Mesendoderm (in vitro differentiated cells): ENCODE measurements at places on chromosomes 5 and 9.
A peak's percentile ranks its signal among the peaks of the same experiment; 100 is the strongest.

- no peak for DNase-seq
Observed at GRCh38 chr5:34487159-34487879, 168.8 kb upstream of the RAI14 start.

- DNase-seq: no peak
Observed at GRCh38 chr9:130944510-130945058, 5.5 kb upstream of the FIBCD1 start.

DNA sequence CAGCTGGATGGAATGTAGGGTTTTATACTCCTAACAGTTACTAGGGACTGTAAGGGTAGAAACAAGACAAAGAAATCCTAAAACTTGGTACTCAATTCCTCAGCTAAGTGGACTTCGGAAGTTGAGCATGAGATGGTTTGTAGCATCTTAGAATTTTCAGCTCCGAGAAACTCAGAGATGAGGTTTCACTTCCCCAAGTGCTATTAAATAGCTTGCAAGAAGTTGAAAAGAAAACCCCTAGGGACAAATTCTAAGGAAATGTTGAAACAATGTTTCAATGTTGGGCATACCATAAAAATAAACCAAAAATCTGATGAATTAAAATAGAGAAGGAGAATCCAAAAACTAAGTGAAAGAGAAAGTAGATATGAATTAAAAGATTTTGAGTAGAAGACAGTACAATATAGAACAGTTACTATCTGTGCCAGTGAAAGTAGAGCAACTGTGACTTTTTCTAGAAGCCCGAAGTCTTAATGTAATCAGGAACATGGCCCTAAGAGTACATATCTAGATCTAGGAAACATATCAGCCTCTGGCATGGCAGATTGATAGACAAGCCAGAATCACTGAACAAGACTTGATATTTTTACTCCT, 308.6 kb upstream of the RGMB start:
- DNase-seq: no peak

GRCh38 chr5:136506131-136506530, 140.8 kb upstream of the TRPC7 start:
- DNase-seq: peak; percentile 52

DNA sequence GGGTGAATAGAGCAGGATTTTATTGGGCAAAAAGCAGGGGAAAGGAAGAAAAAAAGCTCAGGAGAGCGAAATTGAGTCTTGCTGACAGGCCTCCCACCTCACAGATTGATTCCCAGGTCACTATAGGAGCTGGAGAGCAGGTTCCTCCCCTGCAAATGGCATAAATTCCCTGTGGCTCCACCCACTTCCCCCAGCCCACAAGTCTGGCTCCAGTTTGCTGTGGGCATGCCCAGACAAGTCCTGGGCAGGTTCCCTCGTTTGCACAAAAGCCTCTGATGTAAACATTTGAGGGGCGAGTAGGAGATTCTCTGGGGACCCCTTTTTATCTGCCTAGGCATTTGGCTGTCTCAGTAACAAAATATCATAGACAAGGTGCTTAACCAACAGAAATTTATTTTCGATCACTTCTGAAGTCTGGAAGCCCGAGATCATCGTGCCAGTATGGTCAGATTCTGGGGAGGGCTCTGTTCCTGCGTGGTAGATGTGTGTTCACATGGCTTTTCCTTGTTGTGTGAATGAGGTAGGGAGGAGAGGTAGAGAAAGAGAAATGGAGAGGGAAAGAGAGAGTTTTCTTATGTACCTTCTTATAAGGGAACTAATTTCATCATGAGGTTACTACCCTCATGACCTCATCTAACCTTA, 614.5 kb downstream of the MAT2B start:
- peak; percentile 63 for DNase-seq

DNA sequence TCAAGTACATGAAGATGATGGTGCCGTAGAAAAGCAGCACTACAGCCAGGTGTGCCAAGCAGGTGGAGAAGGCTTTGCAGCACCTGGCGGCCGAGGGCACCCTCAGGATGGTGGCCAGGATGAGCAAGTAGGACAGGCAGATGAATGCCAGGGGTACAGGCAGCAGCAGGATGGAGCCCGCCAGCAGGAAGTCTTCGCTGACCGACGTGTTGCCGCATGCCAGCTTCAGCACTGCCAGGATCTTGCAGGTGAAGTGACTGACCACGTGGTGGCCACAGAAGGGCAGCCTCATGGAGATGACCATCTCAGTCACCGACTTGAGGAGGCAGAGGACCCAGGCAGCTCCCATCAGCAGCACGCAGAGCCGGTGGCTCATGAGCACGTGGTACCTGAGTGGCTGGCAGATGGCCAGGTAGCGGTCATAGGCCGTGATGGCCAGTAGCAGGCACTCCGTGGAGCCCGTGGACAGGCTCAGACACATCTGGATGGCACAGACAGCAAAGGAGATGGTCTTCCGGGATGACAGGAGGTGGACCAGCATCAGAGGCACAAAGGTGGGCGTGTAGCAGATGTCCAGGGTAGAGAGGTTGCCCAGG, 482 bp downstream of the OR13J1 start:
- no peak for DNase-seq

- peak; percentile 53 for DNase-seq
Observed at GRCh38 chr9:33785914-33786313, 9.4 kb upstream of the PRSS3 start.

DNA sequence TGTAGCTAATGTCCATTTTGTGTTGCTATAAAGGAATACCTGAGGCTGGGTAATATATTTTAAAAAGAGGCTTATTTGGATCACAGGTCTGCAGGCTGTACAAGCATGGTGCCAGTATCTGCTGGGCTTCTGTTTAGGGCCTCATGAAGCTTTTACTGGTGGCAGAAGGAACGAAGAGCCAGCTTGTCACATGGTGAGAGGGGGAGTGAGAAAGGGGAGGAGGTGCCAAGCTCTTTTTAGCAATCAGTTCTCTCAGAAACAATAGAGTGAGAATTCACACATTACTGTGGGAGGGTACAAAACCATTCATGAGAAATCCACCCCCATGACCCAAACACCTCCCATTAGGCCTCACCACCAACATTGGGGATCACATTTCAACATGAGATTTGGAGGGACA, 340.9 kb downstream of the RASEF start:
- peak; percentile 81 for DNase-seq

DNA sequence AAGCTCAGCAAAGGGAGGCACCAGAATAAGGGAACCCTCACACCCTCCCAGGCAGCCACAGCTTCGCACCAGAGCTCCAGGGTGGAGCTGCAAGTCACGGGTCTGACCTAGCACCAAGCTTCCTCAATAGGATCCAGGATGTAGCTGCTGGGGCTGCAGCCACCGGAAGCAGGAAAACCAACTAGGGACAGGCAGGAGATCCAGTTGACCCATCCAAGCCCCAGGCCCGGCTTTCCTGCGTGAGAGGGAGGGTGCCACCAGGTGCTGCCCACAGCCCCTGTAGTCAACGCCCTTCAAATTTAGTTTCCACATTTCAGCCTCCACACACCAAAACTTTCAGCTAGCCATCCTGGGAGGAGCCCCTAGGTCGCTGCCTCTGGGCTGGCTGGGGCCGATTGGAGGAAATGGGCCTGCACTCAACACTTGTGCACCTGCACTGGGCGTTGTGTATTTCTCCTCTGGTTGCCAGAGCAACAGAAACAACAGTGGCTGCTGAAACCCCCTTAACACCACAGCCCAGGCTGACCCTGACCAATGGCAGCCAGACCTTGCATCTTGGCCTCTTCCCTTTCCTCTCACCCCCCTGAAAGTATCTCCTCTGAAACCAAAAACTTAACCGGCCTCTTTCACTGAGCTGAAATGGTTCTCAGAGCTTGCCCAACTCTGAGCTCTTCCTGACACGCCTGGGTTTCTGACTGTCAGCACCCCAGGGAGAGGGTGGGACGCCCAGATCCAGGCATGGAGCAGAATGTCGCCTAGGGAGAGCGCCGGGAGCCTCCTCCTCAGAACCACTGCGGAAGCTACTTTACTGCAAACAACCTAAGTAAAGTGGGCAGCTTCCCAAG, 226.5 kb upstream of the MAP3K1 start:
- DNase-seq: peak; percentile 62

DNA sequence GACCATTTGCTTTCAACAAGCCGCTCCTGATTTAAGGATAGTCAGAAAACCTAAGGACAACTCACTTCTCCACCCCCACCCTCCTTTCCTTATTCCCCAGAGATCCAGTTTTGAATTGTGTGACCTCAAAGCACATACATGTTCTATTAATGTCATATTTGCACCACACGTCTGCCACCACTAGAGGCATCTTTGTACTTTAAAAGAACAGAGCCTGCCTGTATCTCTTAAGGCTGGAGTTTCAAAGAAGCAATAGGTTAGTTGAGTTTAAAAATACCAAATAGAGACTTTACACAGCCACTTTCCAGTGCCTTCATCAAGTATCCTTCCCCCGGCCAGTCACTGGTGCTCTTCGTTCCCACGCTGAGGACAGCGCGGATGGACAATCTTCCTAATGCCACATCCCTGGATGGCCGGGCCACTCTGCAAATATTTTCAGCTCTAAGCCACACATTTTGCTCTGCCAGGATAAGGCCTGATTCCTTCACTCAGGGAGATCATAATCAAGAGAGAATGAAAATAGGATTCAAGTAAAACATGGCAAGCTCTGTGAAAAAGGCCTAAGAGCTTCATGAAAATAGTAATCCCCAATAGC, 146.3 kb downstream of the SNCAIP start:
- peak; percentile 50 for DNase-seq

DNA sequence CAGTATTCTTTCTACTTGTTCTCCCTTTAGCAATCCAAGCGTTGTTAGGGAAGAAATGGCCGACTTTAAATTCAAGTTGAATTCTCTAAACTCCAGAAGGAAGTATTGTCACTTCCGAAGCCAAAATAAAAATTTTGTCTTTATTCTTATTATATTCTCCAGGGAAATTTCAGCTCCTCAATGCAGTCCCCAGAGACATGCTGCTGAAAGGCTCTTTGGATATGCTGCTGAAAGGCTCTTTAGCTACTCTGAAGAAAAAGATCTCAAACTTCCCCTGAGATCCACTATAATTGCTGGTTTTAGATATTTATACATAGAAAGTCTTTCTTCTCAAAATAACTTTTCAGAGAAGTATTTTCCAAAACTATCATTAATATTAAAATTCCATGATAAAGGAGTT, 92.3 kb upstream of the PARP8 start:
- no peak for DNase-seq

- DNase-seq: no peak
Observed at GRCh38 chr5:180795771-180796313, 6.8 kb downstream of the MGAT1 start.

- DNase-seq: no peak
Observed at GRCh38 chr5:83498585-83498984, 27.0 kb downstream of the VCAN start.

GRCh38 chr9:86747711-86748110, 199.6 kb downstream of the GAS1 start:
- DNase-seq: no peak

DNA sequence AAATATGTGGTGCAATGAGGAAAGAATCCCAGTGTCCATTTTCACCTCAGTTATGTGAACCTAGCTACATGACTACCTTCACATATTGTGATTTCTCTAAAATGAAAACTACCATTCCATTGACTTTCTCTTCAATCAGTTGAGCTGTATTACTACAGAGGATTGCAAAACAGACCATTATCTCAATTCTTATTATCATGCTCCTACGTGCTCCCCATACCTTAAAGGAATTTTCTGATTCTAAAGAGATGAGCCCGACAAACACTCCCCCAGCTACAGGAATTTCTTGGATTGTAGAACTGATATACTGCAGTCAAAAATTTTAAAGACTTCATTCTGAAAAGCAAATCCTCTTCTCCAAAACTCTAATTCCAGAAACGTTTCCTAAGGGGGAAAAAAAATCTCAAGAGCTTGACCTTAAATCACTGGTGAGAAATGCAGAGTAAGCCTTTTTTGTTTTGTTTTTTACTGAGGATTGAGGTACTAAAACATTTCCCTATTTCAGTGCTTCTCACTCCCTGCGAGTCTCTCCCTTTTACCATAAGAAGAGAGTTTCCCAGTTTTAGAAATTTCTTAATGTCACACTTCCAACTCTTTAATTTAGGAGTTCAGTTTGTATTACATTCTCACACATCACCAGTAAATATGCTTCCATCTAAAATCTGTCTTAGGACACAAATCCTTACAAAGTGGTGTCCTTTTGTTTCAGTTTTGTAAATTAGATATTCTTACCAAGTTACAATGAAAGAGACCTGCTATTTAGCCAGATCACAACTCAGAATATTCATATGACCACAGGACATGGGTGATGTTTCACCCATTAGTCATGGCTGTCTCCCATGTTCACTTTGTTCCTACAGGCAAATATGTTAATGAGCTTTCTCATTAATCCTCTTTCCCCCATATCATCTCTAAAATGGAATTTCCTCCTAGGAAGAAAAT, 203.8 kb downstream of the TSSK1B start:
- DNase-seq: no peak

DNA sequence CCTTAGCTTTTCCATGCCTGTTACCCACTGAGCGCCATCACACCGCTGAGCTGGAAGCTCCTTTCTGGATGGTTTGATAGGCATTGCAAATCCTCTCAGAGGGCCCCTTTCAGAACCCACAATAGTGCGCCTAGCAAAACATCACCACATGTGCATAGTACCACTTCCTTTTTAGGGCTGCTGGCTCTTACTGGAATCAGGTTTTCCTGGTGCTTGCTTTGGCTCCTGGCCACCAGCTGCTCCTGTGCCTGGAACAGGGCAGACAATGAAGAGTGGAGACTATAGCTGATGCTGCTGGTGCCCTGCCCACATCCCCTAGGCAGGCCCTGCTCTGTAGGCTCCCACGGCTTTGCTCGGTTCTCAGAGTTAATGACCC, 163.6 kb upstream of the SEMA6A start:
- no peak for DNase-seq

GRCh38 chr9:34382054-34382453, 5.4 kb upstream of the MYORG start:
- DNase-seq: no peak

DNA sequence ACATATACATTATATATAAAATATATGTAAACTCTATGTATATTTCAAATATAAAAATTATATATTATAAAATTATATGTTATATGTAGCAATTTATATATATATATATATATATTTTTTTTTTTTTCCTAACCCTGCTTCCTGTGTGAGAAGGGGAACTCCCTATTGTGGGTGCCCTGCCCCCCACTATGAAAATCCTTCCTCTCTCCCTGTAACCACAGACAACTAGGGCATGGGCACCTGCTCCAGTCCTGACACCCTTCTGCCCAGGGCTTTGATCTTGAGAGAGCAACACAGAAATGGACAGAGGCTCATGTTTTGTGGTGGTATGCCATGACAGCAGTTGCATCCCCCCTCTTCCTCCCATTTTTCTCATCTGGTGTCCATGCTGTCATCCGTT, 148.7 kb upstream of the IL12B start:
- no peak for DNase-seq

GRCh38 chr5:118844351-118844750, 144.0 kb downstream of the DTWD2 start:
- no peak for DNase-seq

- DNase-seq: peak; percentile 76
Observed at GRCh38 chr9:128191406-128192046, at the start of gene CIZ1. Gene CIZ1 (minus strand): TSS chr9:128191572. CDS start chr9:128190857, 715 bp downstream.

DNA sequence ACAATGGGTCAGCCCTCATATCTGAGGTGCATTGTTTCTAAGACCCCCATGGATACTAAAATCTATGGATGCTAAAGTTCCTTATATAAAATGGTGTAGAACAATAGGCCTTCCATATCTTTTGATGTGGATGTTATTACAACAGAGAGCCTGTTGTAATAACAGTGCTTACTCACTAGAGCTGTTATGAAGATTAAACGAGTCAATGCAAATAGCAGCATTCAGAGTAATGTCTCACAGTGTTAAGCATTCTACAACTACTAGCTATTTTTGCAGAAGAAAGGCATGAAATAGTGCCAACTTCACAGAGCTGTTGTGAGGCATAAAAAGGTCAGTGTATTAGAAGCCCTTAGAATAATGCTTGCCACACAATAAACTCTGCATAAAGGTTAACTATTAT, 13.0 kb downstream of the CHSY3 start:
- no peak for DNase-seq

- peak; percentile 27 for DNase-seq
Observed at GRCh38 chr9:74205056-74205455, 292.1 kb upstream of the RORB start.
